ENCODE measurements at places on chromosomes 6 and 20. TPM values are rescaled to one million over a fixed set of nuclear protein-coding genes. Genes with fewer than 3 reads are reported as not detected.

C4A gene
- 61.5 TPM for total RNA-seq

CAPN11 gene
- total RNA-seq = 0.43 TPM

GRCh38 chr6:114312931-114313330 lies 29.9 kb downstream of the HS3ST5 start:
- no peak for DNase-seq

GPSM3 gene
- 4.1 TPM for total RNA-seq

GRCh38 chr6:168828800-168829199 lies 387.8 kb downstream of the SMOC2 start:
- no peak for DNase-seq
